ENCODE measurements at places on chromosomes 2 and 18.
A peak's percentile ranks its signal among the peaks of the same experiment; 100 is the strongest.

GRCh38 chr2:128280901-128281321 is 37.8 kb downstream of the HS6ST1 start:
- DNase-seq: no peak

- no peak for DNase-seq
These were observed 11.7 kb upstream of the CNGA3 start for GRCh38 chr2:98334439-98335078.

GRCh38 chr2:170823898-170824215 is 7.2 kb downstream of the GAD1 start:
- DNase-seq: no peak

DNA sequence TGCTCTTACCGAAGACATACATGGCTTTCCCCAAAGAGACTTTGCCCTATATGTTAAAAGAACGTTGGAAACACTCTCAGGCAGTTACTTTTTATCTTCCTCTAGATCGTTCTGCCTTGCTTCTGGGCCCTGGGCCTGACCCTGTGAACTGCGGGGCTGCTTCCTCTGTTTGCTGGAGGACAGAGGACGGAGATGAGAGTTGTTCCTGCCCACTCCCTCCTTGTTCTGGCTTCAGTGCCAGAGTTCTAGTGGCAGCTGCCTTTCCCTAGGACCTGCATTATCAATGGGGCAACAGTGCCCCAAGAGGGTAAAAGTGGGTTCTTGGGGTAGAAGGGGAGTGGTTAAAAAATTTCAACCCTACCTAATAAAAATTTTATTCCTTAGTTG is 6.5 kb upstream of the FN1 start:
- DNase-seq: no peak

- DNase-seq: no peak
These were observed 212.4 kb downstream of the SLC4A10 start for GRCh38 chr2:161836664-161837063.

- no peak for DNase-seq
These were observed 115.3 kb upstream of the FZD5 start for GRCh38 chr2:207885010-207885409.

DNA sequence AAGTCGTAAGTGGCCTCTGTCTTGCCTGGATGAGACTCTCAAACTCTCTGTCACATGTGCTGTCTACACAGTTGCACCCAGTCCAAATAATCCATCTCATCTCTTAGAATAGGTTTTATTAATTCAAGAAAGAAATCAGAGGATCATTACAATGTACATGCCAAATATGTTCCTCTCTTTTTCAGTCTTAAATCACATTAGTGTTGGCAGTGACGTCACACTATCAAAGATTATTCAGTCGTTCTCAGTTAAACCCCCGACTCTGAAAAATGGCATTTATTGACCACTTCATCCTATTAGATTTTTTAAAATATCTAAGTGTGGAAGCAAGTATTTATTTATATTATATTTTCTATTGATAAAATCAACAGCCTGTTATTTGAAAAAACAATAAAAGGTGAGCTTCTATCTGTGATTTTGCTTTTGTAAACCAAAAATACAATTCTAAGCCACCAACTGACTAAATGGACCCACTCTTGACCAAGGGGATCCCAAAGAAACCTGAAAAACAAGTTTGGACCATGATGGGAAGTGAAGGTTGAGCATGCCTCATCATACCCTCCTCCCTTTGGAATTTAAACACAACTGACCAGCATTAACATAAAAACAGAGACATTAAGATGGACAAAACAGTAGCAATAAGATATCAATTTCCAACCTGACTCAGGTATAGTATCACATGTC is 1894.4 kb upstream of the LRRTM1 start:
- no peak for DNase-seq

- no peak for DNase-seq
These were observed 45.3 kb downstream of the HADHB start for GRCh38 chr2:26290001-26290400.

- peak; percentile 69 for DNase-seq
These were observed 9.7 kb downstream of the ITGA4 start for GRCh38 chr2:181466661-181467576.

- no peak for DNase-seq
These were observed at the start of gene FNDC4 for GRCh38 chr2:27494944-27495554. Gene FNDC4 (minus strand): TSS chr2:27495200. CDS start chr2:27494679, 521 bp downstream.

DNA sequence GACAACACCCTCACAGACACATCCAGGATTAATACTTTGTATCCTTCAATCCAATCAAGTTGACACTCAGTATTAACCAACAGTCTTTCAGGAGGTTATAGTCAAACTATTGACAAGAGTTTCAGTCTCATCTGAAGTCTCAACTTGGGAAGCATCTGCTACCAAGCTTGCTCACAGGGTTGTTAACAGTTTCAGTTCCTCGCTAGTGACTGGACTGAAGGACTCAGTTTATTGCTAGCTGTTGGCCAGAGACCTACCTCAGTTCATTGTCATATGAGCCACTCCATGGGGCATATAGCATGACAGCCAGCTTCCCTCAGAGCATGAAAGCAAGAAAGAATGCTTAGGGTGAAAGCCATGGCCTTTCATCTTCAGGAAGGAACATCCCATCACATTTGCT is 228.6 kb downstream of the EPHA4 start:
- no peak for DNase-seq

DNA sequence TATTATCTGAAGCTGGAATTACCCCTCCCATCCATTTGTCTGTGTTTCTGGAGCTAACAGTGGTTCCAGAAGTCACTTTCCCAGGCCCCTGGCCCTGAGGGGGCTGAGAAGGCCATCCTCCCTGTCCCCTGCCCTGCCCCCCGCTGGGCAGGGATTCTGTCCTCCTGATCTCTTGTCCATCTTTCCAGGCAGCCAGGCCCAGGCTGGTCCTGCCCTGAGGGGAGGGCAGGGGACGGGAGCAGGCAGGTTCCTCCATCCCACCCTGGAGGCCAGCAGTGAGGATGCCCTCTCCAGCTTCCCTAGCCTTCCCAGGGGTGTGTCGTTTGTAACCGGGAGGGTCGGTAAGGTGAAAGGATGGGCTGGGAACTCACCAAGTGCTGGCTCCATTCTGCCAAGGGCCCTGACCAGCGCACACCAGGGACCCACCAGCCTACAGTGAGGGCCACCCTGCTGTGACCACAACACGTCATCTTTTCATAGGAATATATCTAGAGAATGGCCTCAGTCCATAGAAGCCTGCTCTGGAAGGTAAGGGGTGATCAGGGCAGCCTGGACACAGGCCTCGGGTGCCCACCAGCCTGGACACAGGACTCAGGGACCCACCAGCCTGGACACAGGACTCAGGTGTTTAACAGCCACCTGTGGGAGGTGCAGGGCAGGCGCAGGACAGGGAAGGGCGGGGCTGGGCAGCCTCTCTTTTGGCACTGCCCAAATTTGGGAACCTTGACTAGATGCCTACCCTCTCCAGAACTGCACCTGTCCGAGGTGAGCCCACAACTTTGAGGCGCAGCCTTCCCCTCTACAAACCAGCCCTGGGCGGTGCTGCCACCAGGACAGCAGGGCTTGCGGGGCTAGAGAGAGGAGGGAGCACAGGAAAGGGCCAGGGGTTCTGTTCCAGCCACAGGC is 35.8 kb upstream of the GPC1 start:
- DNase-seq: no peak

GRCh38 chr2:38301340-38301968 is 75.6 kb downstream of the ATL2 start:
- no peak for DNase-seq

DNA sequence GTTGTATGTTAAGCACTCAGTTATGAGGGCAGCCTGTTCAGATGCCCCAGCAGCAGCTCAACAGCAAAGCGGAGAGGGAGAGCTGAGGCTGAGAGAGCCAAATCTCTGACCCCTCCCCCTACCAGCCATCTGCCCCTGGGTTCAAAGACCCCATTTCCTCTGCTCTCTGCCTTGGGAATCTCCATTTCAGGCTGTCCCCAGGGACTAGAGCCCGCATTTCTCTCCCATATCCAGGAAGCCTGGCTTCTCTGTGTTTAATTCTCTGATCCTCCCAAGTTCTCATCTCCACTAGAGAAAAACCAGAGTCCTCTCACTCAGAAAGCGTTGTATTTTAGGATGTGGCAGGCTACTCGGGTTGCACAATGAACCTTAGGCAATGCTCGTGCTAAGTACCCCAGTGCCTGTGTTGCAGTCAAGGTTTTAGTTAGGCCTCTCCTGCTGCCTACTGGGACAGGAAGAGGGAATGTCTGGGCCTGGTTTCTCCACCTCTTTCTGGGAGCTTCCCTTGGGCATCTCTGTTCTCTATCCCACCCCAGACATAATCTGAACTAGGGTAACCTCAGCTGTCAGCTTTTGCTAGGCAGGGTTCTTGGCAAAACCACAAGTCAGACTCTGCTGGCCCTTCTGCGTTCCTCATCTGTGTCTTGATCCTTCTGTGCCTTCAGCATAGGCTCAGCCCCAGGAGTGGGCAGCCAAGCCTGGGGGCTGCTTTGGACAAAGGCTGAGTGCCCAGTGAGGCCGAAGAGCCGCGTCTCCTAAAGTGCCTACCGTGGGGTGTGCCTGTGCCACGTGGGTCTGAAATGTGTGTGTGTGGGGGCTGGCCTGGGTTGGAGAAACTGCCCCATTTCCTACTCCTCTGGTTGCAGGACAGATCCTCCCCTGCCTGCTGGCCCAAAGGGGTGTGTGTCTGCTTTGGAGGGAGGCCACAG is 96.8 kb downstream of the STPG4 start:
- DNase-seq: no peak

DNA sequence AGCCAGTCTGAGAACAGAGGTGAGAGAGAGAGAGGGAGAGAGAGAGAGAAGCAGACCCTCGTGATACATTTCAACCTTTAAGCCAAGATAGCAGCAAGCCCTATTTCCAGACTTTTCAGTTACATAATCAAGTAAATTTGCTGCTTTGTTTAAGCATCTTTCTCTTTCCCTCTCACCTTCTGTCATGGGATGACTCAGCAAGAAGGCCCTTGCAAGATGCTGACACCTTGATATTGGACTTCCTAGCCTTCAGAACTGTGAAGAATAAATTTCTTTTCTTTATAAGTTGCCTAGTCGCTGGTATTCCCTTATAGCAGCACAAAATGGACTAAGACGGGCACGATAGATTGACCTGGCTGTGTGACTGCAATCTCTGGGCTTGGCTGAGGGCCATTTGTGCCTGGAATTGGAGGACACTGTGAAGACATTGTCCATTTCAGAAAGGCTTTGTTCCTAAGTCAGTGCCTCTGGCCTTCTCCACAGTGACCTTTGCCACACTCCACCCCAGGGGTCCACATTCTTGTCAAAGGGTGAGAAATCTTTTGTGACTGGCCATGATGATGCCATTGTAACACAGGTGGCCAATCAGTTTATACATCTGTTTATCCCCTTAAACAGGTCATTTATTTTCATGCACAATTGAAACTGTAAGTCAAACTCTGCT is 51.3 kb upstream of the ITSN2 start:
- DNase-seq: no peak

GRCh38 chr2:239158641-239159475 is 242.0 kb downstream of the HDAC4 start:
- DNase-seq: no peak

DNA sequence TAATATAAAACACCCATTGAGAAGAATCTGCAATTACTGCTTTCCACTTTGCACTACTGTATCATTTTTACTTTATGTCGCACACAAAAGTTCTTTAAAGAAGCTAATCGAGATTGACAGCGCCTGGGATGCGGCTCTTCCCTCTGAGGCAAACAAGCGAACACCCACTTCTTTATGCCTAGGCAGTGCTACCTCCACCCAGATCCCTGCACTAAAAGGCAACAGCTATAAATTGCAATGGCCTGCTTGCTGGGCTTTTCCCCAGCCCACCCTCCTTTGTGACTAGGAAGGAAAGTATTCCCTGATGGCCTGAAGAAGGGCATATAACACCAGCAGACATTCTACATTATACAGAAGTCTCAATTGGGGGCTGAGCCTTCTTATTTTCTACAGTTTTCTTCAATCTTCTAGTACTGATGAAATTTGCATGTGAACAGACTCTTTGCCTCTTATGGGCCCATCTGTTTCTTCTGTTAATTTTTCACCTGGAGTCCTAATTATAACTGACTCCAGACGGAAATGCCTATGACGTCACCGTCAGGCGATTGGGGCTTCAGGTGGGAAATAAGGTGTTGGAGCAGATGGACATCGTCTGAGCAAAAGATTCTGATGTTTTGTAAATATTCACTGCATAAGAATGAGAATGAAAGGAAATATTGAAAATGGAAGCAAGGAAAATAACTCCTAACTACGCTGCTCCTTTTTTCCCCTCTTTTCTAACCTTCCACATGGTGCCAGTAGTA is 138.9 kb upstream of the DCC start:
- DNase-seq: no peak

GRCh38 chr2:240993446-240994170 is 4.8 kb upstream of the SNED1 start:
- no peak for DNase-seq

- no peak for DNase-seq
These were observed 105.5 kb upstream of the RNF152 start for GRCh38 chr18:61998335-61998734.

GRCh38 chr2:9071032-9071431 is 67.5 kb upstream of the MBOAT2 start:
- no peak for DNase-seq

DNA sequence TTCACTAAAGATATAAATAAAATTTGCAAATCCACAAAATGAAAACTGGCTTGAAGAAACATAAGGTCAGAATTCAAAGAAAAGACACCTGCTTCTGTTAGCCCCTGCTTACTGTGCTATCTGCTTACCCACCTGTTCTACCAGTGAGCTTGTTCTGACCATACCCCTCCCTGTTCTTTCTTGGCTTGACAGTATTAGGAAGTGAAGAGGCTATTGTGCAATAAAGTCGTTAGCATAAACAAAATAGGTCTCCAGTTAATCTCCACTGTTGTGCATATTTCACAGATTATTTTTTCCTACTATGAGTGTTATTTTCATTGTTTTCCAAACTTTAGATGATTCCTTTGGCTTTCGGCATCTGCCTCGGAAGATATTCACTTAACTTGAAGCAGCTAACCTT is 322.1 kb downstream of the CCDC85A start:
- no peak for DNase-seq

DNA sequence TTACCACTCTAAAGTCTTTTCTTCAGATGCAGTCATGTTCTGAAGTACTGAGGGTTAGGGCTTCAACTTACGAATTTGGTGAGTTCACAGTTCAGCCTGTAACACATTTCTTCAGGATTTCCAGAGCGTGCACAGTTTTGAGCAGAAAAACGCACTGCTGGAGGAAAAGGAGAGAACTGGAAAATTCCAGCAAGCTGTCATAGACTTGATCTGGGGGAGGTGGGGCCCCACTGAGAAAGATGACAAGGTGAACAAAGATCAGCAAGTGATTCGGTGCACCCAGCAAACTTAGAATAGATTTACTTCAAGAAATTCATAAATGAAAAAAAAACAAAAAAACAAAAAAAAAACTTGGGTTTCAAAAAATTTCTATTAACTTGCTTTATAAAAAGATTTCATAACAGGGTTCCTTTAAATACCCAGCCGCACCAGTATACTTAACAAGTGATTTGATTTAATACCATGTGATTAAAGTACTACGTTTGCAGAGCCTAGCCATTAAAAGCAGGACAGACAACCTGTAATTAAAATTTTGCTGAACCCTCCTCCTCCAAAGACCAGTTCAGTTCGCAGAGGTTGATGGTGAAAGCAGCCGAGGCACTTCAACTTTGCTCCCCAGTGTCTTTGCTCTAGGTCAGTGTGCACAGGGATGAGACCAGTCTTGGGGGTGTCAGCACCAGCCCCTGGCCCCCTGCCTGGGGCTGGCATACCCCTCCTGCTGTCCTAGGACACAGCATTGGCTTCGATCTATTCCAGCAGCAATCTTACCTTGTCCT is 30.5 kb downstream of the CTIF start:
- no peak for DNase-seq

Data from stimulated activated CD8-positive, alpha-beta memory T cell treated with anti-CD3 and anti-CD28 coated beads, Interleukin-7, amount 100 ng/mL, for 1 hour (primary cell).